Inflammatory macrophage treated with lipopolysaccharide for 4 hours (primary cell): ENCODE measurements at places on chromosomes 1 and 21.

- no peak for DNase-seq
Observed at GRCh38 chr1:214604523-214604922, 1.5 kb downstream of the CENPF start.

DNA sequence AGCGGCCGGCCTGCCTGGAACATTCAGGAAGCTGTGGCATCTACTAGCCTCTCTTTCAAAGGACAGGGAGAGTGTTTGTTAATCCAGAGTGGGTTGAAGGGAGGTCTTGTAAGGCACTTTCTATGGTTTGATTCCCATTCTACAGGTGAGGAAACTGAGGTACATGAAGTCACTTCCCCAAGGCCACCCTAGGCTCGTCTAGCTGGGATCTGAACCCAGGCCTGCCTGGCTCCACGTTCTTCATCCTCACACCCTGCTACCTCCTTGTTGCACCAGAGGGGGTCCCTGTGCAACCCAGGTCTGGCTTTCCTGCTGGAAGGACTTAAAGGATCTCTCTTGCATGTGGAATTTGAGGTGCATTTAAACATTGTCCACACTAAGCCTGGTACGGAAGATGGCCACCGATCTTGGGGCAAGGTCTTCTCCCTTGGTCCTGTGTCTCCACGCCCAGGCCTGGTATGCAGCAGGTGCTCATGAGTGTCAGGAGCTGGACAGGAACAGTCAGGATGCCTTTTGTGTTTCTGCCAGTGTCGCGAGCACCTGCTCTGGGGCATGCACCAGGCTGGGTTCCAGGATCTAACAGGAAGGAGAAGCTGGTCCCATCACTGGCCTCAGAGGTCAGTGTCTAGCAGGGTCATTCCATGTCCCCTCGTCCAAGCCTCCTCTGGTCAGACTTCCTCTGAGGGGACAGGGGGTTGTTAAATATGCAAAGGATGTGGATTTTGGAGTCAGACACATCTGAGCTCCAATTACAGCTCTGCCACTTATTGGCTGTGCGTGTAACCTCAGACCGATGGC lies 103.2 kb upstream of the RUNX3 start:
- no peak for DNase-seq

- peak; percentile 97 for DNase-seq
Observed at GRCh38 chr1:64864018-64864940, 102.1 kb downstream of the JAK1 start.

DNA sequence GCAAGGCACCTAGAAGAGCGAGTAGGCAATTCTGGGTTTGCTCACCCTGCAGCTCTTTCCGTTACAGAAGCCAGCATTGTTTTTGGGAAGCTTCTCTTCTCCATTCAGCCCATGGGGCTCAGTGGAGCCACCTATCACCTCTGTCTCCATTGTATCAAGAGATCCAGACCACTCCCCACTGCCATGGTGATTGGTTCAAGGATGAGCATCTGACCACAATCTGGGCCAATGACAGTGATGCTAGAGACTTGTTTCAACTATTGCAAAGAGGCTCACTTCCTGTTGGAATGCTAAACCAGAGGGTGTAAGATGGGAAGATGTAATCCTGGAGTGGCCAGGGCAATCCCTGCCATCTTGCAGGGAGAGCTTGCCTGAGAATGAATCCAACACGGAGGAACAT lies 6.6 kb downstream of the SPATA21 start:
- peak; percentile 44 for DNase-seq

GRCh38 chr1:113538225-113538624 lies 147.9 kb downstream of the MAGI3 start:
- DNase-seq = no peak

DNA sequence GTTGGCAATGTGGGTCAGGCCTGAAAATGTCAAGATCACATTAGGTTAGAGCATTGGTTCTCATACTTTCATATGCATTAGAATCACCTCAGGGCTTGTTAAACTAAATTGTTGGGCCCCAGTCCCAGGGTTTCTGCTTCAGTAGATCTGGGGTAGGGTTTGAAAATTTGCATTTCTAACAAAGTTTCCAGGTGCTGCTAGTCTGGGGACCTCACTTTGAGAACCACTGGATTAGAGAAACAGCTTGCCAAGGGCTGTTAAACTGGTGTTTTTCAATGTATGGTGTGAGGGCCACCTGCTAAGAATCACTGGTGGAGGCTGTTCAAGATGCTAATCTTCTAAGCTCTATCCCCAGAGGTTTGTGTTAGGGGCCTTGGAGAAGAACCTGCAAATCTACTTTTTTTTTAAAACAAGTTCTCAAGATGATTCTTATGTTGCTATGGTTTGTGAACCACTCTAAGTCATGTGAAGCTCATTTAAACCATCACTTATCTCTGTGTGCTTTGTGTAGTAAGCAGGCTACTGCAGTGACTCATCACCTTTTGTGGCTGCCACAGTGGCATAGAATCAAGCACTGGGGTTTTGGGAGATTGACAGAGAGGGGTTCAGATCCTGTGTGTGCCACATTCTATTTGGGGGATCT lies 152.2 kb downstream of the S1PR1 start:
- DNase-seq = no peak

GRCh38 chr21:19908390-19908789 lies 1089.8 kb upstream of the NCAM2 start:
- DNase-seq = no peak

GRCh38 chr1:3767328-3767925 lies 5.1 kb upstream of the SMIM1 start:
- DNase-seq = no peak

- DNase-seq = no peak
Observed at GRCh38 chr1:99650030-99650429, 4.1 kb downstream of the PALMD start.
